Vagina (tissue), 2 donors: ENCODE measurements at places on chromosomes 11 and 22. TPM values are rescaled to one million over a fixed set of nuclear protein-coding genes. Genes with fewer than 3 reads are reported as not detected.

DNA sequence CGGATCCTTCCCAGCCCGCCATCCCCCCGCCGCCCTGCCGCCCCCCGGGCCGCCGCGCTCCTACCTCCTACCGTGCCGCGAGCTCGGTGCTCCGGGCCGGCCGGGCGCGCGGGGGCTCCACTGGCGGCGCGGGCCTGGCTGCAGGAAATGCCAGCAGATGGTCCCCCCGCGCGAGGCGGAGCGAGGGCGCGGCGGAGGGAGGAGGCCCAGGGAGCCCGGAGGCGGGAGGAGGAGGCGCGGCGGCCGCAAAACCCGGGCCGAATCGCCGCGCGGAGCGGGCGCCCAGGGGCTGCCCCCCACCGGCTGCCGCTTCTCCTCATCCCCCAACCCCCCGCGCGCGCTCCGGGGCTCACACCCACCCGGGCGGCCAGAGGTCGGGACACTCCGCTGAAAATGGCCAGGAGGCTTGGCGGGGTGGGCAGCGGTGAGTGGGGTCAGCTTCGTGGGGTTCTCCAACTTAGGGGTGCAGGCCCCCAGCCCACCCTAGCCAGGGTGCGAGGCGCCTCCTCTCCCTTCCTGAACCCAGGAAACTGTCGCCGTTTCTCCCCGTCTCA lies at the start of gene OSBPL5:
Gene OSBPL5, minus strand, starts transcription at position 159 of the 554 bp plus-strand sequence. CDS start 36,162 bp downstream, outside the sequence.
- no peak for DNase-seq
- peak within 1 kb of the TSS; percentile 87 for H3K4me3 ChIP-seq
- no peaks in the 10 kb centered on the region for H3K27me3 ChIP-seq
- peak within 1 kb of the TSS; percentile 85 for H3K27ac ChIP-seq
- H3K36me3 ChIP-seq = no peaks in the 10 kb centered on the region
- H3K4me1 ChIP-seq = peaks cover 67% of the 10 kb centered on the region

- H3K36me3 ChIP-seq = no peaks in the 10 kb centered on the region
- no peak overlapping the region for H3K4me3 ChIP-seq
- no peaks in the 10 kb centered on the region for H3K27me3 ChIP-seq
Measured at GRCh38 chr11:17434108-17434507, 42.5 kb downstream of the ABCC8 start.

- H3K36me3 ChIP-seq = no peaks in the 10 kb centered on the region
- H3K27me3 ChIP-seq = no peaks in the 10 kb centered on the region
- H3K4me1 ChIP-seq = no peaks in the 10 kb centered on the region
- DNase-seq = no peak
Measured at GRCh38 chr11:132134322-132134721, 763.9 kb downstream of the NTM start.

DNA sequence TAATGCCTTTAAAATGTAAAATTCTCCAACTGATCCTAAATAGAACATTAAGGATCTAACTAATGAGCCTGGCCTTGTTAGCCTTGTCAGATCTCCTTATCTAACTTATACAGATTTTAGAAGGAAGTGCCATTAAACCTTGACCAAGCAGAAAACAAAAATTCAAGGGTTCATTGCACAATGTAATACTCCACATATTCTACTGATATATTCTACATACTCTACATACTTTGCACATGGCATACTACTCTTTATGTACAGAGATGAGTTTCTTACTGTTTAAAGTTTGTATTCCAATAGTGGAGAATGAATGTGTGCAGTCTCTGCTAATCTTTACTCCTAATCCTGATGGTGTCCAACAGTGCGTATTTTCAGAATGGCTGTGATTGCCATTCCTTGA lies 297.2 kb downstream of the LUZP2 start:
- no peaks in the 10 kb centered on the region for H3K27me3 ChIP-seq
- no peaks in the 10 kb centered on the region for H3K4me1 ChIP-seq
- no peak for DNase-seq
- no peak overlapping the region for H3K4me3 ChIP-seq
- H3K36me3 ChIP-seq = no peaks in the 10 kb centered on the region

GRCh38 chr11:126026579-126026978 lies 36.1 kb downstream of the CDON start:
- no peak overlapping the region for H3K27ac ChIP-seq
- H3K27me3 ChIP-seq = no peaks in the 10 kb centered on the region
- H3K36me3 ChIP-seq = no peaks in the 10 kb centered on the region
- H3K4me1 ChIP-seq = peaks cover 20% of the 10 kb centered on the region
- DNase-seq = no peak

DNA sequence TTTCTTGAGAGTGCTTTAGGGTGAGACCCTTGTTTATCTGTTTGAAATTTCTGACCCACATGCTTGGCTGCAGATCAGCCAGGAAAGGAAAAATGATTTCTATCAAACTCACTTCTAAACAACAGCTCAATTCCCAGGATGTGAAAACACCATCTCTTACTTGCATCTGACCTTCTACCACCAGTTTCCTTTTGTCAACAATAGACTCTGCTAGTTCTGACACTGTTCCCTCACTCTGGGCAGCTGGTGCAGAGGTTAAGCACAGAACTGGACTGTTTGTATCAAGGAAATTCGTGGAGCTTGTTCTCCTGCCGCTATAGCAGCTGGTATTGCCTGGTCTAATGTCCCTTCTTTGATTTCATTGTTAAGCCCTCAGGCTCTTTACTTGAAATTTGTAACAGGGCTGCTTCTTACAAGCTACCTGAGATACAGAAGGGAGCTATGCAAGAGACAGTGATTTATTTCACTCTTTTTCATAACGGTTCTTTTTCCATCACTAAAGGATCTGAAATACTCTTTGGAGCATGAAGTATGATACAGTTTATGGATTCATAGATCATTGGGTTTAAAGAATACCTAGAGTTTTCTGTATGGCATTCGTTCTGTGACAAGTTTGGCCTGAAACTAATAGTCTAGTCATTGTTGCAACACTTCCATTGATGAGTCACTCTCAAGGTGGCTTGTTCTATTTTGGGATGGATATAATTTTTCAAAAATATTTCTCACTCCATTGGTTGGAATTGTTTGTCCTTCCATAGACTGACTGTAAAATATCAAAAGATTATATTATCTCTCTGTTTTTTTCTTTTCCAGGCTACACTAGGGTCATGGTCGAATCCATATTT lies 178.2 kb upstream of the ZC3H12C start:
- no peaks in the 10 kb centered on the region for H3K4me1 ChIP-seq
- no peaks in the 10 kb centered on the region for H3K27me3 ChIP-seq
- H3K4me3 ChIP-seq = no peak overlapping the region
- no peak for DNase-seq

DNA sequence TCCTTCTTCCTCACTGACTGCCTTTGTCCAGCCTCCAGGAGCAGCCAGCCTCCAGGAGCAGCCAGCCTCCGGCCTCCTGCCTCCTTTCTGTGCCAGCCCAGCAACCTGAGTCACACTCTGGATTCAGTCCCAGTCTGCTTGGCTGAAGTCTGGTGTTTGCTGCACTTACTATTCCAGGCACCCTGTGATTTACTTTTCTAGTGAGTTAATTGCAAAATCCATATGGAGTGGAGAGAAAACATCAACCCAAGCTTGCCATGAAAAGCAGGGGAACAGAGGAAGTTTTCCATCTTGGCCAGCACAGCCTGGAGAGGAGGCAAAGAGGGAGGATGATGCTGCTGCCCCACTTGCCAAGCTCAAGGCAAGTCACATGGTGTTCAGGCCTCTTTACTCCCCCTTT lies 400.5 kb downstream of the TENM4 start:
- no peaks in the 10 kb centered on the region for H3K4me1 ChIP-seq
- no peak overlapping the region for H3K27ac ChIP-seq
- H3K36me3 ChIP-seq = no peaks in the 10 kb centered on the region
- no peak overlapping the region for H3K4me3 ChIP-seq
- no peak for DNase-seq
- H3K27me3 ChIP-seq = no peaks in the 10 kb centered on the region

GRCh38 chr22:19522881-19523239 lies 1.4 kb downstream of the CLDN5 start:
- H3K4me3 ChIP-seq = peak overlapping the region; percentile 38
- H3K27me3 ChIP-seq = no peaks in the 10 kb centered on the region
- DNase-seq = no peak

DNA sequence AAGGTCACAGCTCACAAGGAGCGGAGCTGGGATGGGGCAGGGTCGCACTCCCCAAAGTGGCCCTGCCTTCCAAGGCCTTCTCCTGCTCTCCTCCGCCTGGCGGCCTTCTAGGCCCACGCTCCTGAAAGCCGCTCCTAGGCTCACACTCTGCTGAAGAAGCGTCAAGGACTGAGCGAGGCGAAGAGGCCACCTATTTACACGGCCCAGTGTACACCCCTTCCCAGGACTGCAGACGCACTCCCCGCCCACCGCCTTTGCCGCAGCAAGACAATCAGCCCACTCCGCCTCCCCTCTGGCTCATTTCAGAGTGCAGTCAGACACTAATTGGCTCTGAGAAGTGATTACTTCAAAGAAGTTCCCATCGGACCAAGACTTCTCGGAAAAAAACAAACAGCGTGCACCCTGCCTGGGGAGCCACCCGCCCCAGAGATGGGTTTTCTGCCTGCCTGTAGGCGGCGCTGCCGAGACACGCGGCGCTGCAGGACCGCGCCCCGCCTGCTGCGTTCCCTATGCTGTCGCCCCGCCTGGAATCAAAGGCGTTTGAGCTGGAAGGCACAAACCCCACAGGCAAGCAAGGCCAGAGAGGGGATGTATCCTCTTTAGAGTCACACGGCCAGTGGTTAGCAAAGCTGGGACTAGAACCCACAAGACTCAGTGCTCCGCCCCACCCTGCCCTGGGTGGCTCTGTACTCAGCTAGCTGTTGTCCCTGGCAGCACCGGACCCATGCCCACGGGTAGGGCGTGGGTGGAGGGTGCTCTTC lies 414.8 kb downstream of the BUD13 start:
- H3K27ac ChIP-seq = no peak overlapping the region
- DNase-seq = no peak
- H3K4me1 ChIP-seq = no peaks in the 10 kb centered on the region
- H3K36me3 ChIP-seq = no peaks in the 10 kb centered on the region
- no peaks in the 10 kb centered on the region for H3K27me3 ChIP-seq

The OR52A1 gene
- total RNA-seq = not detected

DNA sequence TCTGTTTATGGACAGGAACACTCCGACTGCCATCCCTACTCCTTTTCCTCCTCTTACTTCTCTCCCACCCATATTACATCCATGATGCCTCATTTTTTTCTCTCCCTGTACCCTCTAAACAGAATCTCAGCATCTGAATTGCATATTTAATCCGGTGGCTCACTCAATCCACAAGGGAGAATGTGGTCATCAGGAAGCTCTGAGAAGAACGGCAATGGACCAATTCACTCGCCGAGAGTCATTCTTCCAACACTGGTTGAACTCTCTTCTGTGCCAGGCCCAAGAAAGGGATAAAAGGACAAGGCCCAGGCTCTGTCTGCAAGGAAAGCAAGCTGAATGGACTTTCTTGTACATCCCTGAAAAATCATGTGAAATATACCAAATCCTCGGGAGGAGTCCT lies 15.9 kb downstream of the MAP6 start:
- no peaks in the 10 kb centered on the region for H3K27me3 ChIP-seq
- H3K4me1 ChIP-seq = no peaks in the 10 kb centered on the region
- H3K36me3 ChIP-seq = no peaks in the 10 kb centered on the region
- H3K27ac ChIP-seq = no peak overlapping the region

DNA sequence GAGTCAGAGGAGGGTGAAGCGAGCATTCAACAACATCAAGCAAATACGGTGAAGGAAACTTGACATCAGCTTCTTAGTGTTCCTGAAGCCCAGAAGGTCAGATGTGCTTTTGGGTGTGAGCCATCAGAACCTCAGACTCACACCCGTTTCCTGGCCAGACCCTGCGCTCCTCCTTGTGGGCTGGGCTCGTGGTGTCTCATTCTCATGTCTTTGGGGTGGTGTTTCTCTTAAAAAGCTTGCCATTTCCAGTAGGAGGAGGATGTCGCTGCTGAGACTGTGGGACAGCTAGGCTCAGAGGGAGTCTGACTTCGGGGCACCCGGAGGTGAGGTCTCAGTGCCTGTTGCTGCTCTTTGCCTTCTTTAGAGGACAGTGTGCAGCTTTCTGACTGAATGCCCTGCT lies 24.2 kb downstream of the PPFIBP2 start:
- H3K27me3 ChIP-seq = no peaks in the 10 kb centered on the region
- peak overlapping the region; percentile 7 for H3K4me3 ChIP-seq
- no peaks in the 10 kb centered on the region for H3K36me3 ChIP-seq
- peaks cover 51% of the 10 kb centered on the region for H3K4me1 ChIP-seq
- H3K27ac ChIP-seq = peak overlapping the region; percentile 66
- no peak for DNase-seq

The DCHS1 gene
- total RNA-seq = 28.7 TPM

DNA sequence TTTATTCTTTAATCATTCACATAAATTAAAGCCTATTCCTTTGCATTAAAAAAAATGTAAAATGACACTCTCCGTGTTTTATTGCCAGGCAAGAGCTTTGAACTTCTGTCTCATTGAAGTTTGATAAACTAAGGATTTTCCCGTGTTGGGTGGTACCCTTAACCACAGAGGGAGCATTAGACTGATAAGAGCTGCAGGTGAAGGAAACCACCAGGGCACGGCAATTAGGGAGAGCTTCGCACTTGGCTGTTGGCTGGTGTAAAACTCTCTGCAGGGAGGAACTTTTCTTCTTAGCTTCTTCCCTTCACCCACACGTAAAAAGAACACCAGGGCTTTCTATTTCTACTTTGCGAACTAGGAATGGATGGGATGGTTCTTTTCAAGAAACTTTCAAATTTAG lies 47.0 kb downstream of the CSTPP1 start:
- H3K27ac ChIP-seq = no peak overlapping the region
- no peaks in the 10 kb centered on the region for H3K4me1 ChIP-seq
- H3K36me3 ChIP-seq = no peaks in the 10 kb centered on the region
- DNase-seq = no peak
- no peak overlapping the region for H3K4me3 ChIP-seq

DNA sequence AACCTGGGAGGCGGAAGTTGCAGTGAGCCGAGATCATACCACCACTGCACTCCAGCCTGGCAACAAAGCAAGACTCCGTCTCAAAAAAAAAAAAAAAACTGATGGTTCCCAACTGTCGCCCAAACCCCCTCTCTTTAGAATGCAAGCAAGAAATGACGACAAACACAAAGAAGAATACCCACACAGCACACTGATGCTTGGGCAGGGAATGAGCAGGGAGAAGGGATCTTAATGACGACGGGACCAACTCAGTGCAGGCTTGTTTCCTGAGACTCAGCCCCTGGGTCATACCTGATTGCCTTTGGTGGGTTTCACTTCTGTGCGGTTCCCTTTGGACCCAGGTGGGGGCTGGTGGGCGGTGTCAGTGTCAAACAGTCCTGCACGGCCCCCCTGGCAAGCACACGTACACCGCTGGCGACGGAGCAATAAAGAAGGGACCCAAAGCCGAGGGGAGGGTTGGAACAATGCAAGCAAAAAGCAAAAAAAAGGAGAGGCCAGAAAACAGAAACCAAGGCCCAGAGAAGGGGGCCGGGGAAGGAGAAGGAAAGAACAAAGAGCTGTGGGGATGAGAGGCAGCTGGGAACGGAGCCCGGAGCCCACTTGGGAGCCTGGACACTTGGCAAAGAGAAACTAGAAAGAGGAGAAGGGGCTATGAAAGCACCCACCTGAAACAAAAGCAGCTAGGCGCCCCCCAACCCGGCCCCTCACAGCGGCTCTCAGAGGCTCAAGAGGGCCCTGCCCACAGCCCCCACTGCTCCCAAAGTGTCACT lies 99.6 kb downstream of the CELSR1 start:
- H3K4me1 ChIP-seq = no peaks in the 10 kb centered on the region
- no peaks in the 10 kb centered on the region for H3K36me3 ChIP-seq
- H3K4me3 ChIP-seq = no peak overlapping the region

The CARD10 gene
- total RNA-seq = 11.0 TPM

The HBE1 gene
- not detected for total RNA-seq

GRCh38 chr11:10998674-10999073 lies 140.8 kb upstream of the ZBED5 start:
- no peak overlapping the region for H3K27ac ChIP-seq
- H3K36me3 ChIP-seq = no peaks in the 10 kb centered on the region
- no peaks in the 10 kb centered on the region for H3K4me1 ChIP-seq
- H3K4me3 ChIP-seq = no peak overlapping the region
- H3K27me3 ChIP-seq = no peaks in the 10 kb centered on the region

GRCh38 chr11:33266393-33267215 lies 9.4 kb downstream of the HIPK3 start:
- H3K4me1 ChIP-seq = peaks cover 97% of the 10 kb centered on the region
- no peak overlapping the region for H3K27ac ChIP-seq
- DNase-seq = no peak
- H3K36me3 ChIP-seq = no peaks in the 10 kb centered on the region
- no peak overlapping the region for H3K4me3 ChIP-seq
